Motor neuron (in vitro differentiated cells): ENCODE measurements at places on chromosomes 2 and 18. TPM values are rescaled to one million over a fixed set of nuclear protein-coding genes. Genes with fewer than 3 reads are reported as not detected.
A peak's percentile ranks its signal among the peaks of the same experiment; 100 is the strongest.

DNA sequence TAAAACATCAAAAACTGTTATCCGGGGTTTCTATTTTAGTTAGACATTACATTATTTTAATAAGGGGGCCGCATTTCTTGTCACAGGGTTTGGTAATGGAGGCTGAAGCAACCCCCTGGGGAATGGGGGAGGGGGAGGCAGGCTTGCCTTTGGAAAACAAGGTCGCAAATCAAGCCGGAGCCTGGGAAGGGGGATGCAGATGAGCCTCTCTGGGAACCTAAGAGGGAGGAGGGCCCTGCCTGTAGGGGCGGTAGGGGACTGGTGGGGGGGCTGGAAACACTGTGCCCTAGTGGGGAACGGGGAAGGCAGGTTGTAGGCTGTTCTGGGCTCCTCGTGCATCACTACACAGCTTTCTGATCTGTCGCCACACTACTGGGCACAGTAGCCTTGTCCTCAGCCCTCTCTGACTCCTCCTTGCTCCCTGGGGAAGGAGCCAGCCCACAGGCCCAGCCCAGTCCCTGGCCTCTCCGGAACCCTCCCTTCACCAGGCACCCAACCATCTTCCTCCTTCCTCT lies 170.2 kb upstream of the SMAD2 start:
- peak; percentile 71 for ATAC-seq

Gene FAM124B
- total RNA-seq, result 0.65 and 0.97 TPM in 2 replicates

- ATAC-seq, result no peak
These were observed 296.4 kb downstream of the NDUFA10 start for GRCh38 chr2:239728751-239729150.

Gene NT5DC4
- 0.09 TPM in 1 of 2 replicates, not detected in the other for total RNA-seq

DNA sequence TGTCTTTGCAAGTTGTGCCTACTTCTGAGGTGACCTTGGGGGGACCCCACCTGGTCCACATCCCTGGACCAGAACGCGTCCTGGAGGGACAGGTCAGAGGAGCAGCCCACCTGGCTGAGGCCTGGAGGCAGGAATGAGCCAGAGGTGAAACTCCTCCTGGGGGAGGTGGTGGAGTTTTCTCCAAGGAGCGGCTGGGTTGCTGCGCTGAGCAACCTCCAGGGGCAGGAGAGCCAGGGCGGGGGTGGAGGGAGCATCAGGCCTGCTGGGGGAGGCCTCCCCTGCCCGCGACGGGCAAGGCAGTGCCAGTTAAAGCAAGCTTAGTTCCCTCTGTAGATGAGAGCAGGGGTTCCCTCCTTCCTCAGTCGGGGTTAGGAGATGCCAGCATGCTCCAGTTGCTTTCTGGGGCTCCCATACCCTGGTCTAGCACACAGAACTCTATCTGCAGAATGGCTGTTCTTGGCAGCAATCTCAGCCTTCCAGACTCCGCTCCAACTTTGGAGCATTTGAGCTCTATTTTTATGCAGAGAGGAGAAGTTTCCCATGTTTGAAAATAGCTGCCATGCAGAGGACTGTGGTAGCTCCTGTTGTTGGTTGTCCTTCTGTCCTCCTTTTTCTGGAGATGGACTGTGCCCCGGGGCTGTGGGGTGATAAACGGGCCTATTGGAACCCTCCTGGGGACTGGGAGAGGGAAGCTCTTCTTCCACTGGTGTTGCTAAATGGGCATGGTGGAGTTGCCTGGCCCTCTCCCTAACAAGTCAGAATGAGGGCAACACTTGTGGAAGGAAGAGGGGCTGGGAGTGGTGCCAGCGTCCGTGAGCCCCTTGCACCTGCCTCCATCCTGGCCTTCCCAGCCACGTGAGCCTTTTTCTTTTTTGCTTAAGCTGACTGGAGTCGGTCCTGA lies 39.1 kb downstream of the B3GNT2 start:
- no peak for ATAC-seq

Gene FBXO15
- total RNA-seq, result 6.0 and 6.1 TPM in 2 replicates

GRCh38 chr2:134189009-134189720 lies 64.7 kb upstream of the MGAT5 start:
- no peak for ATAC-seq

DNA sequence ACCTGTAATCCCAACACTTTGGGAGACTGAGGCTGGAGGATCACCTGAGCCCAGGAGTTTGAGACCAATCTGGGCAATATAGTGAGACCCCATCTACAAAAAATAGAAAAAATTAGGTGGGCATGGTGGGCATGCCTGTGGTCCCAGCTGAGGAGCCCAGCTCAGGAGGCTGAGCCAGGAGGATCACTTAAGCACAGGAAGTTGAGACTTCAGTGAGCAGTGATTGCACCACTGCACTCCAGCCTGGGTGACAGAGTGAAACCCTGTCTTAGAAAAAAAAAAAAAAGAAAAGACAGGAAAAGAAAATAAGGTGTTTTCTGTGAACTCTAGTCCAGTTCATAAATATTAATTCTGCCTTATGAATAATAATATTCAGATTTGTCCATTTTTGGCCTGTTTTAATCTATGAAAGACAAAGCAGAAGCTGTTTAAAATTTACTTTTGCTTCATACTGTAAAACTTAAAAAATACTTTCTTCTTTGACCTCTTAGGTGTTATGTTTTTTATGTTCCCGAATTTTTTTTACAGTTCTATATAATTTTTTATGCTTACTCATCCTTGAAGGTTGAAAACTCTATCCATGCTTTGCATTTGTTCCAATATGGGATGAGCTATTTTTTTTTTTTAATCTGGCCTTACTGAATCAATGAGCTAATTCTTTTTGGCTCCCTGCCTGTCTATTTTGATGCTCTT lies 8.4 kb upstream of the ANXA4 start:
- ATAC-seq, result no peak

Gene NFU1
- total RNA-seq, result 24.1 and 33.6 TPM in 2 replicates

Gene LTBP1
- 37.0 and 75.1 TPM in 2 replicates for total RNA-seq

Gene HES6
- total RNA-seq, result 5.6 and 6.9 TPM in 2 replicates
